ENCODE measurements at places on chromosomes 4 and X.

DNA sequence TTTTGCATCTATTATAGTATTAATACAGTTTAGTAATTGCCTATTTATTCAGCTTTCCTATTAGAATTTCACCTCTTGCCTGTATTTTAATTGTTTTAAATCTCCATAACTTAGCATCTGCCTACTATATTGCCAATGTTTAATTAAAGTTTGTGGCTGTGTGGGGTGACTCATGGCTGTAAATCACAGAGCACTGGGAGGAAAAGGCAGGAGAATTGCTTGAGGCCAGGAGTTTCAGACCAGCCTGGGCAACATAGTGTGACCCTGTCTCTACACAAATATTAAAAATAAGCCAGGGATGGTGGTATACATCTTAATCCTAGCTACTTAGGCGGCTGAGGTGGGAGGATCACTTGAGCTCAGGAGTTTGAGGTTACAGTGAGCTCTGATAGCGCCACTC, 14.5 kb upstream of the CCSER1 start:
- DNase-seq: no peak

GRCh38 chrX:125131164-125131563, 188.5 kb upstream of the TEX13C start:
- DNase-seq: no peak

DNA sequence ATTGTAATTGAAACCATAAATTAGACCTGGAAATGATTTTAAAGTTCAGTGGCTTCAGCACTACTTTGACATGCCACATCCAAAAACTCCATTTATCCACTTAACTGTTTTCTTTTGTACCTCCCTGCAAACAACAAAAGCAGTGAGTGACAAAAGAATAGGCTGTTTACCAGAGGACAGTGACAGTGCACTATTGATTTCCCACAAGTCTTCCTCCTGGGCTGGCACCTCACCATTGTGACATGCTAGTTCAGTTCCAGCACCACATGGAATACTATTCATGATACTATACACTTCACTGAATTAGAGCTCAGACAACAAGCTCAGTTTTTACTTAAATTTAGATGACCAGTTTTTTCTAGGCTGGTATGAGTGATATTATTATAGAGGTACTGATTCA, 29.3 kb downstream of the MOSPD2 start:
- no peak for DNase-seq

- no peak for DNase-seq
Measured at GRCh38 chr4:7909463-7910262, 30.0 kb downstream of the AFAP1 start.

- no peak for DNase-seq
Measured at GRCh38 chrX:12439416-12439815, 301.1 kb downstream of the FRMPD4 start.
